ENCODE measurements at places on chromosomes 4 and X.

GRCh38 chr4:113064244-113064643, 14.8 kb downstream of the ANK2 start:
- DNase-seq = no peak

GRCh38 chrX:10795721-10796120, 175.3 kb upstream of the MID1 start:
- DNase-seq = no peak

- no peak for DNase-seq
These were observed 10.0 kb downstream of the SAT1 start for GRCh38 chrX:23792861-23793553.

GRCh38 chrX:107542500-107542899, 85.8 kb upstream of the PRPS1 start:
- no peak for DNase-seq

DNA sequence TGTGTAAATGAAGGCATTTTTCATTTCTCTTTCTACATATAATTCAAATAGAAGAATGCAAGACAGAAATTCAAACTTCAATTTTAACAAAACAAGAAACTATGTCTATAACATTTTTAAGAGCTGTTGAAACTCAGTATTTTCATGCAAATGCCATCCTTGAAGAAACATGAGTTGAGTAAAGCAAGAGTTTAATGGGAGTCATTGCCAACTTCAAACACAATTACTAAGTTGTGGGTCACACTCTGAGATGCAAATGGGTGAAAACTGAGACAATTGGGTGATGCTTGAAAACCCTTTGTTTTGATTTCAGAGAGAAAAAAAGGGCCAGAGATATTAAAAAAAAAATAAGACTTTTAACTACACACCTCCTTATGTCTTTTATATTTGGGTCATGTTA, 865.9 kb downstream of the FAT4 start:
- no peak for DNase-seq

DNA sequence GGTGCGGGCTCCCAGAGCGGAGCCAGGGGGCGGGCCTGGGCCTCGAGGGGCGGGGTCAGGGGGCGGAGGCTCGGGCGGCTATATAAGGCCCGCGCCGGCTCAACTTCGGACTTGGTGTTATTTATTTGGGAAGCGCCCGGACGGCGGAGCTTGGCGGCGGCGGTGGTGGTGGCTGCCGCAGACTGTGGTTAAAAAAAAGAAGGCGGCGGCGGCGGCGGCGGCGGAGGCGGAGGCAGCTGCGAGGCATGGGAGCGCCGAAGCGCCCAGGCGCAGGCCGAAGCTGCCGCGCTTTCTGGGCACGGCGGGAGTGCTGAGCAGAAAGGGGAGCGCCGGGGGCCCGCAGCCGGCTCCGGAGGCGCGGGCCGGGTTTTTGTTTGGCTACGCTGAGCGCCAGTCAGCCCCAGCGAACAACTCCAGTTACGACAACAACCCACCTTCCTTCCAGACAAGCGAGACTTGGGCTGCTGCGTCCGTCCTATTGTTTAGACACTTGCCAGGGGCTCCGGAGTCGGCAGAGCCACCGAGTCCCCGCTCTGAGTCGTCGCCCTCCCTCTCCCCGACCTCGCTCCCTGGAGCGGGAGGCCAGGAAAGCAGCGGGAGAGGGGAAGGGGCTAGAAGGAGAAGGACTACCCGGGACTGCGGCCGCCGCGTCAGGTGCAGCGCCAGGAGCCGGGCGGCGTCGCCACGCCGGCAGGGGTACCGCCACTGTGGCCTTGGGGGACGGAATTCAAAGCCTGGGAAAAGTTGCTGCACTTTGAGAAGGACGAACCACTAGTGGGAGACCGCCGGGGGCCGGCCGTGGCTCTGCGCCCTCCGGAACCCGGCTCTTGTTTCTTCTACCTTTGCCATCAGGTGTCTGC, at the start of gene SLIT2:
Gene SLIT2 (plus strand): TSS at position 110 of the 860 bp plus-strand sequence. CDS start 1,911 bp downstream, outside the sequence.
- no peak for DNase-seq

- no peak for DNase-seq
These were observed 57.4 kb upstream of the HGFAC start for GRCh38 chr4:3384391-3384770.
